T-helper 1 cell (primary cell): ENCODE measurements at places on chromosomes 4 and X.

DNA sequence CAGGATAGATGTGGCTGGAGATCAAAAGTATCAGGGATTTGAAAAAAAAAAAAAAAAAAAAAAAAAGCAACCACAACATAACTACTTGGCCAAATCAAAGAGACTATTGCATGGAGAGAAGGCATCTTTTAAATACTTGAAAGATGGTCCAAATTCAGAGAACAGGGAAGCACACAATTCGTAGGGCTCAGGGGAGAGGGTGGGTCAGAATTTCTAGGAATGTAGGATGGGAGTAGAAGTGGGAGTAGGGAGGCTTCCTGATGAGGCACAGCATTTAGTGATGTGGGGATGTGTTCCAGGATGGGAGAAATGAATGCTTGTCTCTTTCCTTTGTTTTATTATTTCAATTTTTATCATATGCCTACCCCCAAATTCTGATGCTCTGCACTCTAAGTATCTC lies 36.3 kb downstream of the RTL3 start:
- DNase-seq = no peak

DNA sequence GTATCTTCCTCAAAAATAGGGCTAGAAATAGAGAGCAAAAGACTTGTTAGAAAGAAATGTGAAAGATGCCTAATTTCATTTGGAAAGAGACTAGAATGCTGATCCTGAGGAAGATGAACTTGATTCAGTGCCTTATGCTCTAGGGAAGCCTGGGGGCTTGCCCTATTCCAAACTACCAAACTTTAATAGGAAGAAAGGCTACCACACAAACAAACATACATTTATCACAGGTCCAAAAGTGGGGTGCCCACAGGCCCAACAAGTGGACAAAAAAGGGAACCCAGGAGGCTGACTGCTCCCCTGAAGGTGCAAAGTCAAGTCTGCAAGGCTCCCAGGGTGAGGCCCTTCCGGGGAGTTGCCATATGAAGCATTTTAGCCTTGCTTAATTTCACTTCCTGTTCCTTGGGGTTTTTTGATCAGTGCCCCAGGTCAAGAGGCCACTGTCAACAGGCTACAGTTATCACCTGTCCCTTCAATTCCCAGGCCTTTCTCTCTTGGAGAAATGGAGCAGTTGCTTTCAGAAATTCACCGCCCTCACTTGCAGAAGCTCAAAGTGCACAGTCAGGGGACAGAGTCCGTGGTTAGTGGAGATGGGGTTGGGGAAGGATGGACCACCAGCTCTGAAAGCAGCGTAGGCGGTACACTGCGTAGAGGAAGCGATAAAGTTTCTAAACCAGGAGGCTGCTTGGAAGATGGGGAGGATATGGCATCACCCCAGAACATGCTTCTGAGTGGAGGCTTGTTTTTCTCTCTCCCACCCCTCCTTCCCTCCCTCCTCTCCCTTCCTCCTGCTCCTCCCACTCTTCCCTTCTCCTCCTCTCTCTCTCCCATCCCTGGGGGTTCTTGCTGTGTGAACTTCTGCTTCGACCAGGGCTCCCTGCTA lies 36.4 kb downstream of the TMEM154 start:
- DNase-seq = no peak

DNA sequence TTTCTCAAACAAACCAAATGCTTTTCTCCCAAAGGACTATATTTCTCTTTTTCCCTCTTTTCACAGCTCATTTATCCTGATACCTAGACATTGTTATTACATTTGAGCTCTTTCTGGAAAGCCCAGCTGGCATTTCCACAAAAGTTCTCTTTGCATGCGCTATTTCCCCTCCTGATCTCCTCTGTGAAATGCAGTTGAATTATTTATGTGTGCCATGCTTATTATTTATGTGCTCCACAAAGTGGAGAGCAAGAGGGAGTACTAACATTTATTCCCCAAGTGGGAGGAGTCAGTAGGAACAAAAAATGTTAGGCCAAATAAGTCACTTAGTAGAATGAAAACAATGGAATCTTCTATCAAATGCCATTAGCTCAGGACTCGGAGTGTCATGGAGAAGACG lies 626.6 kb upstream of the IGFBP7 start:
- DNase-seq = no peak

- DNase-seq = no peak
Measured at GRCh38 chr4:113637823-113638561, 123.5 kb downstream of the CAMK2D start.

DNA sequence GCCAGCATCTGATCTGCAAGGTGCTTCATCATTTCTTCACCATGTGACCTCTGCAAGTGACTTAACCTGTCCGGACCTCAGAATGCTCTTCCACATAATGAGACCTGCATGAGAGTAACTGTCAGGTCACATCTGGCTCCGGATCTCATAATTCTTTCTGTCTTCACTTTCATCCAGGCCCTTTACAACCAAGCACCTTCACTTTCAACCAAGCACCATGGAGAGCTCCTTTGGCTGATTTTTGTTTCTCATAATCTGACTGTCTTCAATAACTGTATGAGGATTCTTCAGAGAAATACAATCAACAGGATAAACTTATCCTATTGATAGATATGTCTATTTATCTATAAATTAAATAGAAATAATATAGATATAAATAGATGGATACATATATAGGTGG lies 148.1 kb downstream of the VCX3A start:
- DNase-seq = no peak

GRCh38 chr4:84673475-84674240 lies 90.7 kb downstream of the CDS1 start:
- no peak for DNase-seq

DNA sequence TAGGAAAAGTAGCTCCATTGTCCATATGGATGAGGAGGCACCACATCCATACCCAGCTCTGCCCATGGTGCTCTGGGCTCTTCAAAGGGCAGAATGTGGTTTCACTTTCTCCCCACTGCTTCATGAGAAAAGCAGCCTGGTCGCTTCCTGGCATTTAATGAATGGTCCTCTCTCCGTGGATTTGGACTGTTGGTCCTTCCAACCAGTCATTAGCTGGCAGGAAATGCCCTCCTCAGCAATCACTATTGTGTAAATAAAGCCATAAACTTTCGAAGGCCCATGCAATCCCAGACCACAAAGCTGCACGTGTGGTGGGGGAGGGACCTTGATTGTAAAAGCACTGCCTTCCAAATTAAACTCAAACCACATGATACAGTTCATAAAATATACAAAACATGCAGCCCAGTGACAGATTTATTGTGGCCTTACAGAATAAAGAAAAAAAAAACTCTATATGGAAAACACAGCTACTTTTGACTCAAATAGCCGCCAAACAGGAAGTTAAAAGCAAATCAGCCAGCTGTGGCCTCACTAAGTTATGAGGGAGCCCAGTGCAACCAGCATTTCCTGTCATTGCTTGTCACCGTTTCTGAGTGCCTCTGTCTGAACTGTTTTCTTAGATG lies 8.1 kb downstream of the MBNL3 start:
- peak; percentile 27 for DNase-seq

DNA sequence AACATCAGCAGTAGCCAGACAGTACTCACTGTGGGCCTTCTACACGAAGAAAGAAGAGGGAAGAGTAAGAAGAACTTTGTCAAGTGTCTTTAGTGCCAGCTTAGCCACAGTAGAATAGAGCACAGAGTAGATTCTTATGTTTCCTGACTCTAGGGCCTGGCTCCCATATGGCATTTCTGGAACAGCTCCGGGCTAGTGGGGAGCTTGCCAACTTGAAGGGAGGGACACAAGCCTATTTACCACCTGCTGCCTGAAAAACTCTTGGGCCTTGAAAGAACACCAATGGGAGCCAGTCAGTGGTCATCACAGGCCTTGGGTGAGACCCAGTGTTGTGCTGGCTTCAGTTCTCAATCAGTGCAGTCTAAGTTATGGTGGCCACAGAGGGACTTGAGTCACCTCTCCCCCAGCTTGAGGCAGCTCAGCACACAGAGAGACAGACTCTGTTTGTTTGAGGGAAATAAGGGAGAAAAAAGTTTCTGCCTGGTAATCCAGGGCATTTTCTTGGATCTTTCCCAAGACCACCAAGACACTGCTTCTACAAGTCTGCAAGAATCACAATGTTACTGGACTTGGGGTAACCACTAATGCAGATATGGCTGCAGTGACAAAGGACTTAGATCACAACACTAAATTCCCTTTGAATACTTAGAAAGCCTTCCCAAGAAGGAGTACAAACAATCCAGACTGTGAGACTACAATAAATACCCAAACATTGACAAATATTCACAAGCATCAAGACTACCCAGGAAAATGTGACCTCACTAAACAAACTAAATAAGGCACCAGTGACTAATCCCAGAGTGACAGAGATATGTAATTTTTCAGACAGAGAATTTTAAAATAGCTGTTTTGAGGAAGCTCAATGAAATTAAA lies 261.0 kb upstream of the NDST3 start:
- DNase-seq = no peak

GRCh38 chr4:164615964-164616363 lies 138.0 kb upstream of the SMIM31 start:
- DNase-seq = no peak

DNA sequence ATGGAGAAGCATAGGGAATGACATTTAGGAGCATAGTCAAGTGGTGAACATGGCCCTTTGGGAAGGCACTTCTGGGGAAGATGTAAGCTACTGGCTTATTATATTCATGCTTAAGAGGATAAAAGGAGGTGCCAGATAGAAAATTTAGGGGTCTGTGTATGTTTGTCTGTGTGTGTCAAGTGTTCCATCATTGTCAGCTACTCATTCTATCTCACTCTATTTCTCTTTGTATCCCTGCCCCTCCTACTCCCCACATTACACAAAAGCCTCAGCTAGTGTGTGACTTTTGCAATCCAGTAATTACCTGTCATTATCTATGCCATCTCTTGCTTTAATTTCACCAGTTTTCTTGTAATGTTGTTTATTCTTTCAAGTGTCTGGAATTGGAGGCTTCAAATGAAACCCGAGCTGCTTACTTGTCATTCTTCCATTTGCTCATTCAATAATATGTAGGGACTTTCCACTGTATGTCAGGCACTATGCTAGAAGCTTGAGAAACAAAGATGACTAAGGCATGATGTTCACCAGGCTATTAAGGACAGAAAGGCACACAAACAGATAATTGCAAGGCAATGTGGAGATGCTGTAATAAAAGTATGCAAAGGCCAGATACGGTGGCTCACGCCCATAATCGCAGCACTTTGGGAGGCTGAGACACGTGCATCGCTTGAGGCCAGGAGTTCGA lies 229.8 kb upstream of the TEX13C start:
- no peak for DNase-seq

DNA sequence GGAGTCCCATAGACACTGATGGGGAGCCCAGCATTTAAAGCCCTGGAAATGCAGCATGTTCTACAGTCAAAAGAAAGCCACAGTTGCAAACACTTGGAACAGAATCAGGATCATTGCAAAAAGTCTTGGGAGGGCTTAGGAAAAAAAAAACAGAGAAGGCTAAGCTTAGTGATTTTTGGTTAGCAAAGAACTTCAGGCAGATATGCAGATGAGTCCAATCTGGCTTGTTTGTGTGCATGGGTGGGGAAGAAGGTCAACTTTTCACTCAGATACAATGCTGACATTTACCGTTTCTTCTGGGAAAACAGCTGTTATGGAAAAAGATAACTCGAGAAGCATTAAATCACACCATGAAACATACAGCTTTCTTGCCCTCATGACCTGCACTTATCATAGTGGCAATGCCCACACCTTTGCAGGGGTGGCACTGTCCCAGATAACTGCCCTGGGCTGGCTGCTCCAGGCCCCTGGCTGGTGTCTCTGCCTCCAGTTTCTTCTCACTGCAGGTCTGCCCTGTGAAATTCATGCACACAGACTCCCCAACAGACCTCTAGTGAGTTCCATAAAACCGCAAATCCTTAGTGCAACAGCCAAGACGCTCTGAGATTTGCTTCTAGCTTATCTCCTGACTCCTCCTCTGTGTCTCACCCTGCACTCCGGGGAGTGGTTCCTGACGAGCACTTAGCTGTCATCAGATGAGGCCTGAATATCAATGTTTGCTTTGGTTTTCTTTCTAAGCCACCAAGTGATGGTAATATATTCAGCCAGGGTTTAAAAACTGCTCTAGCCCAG lies 99.2 kb downstream of the DRD5 start:
- DNase-seq = no peak

DNA sequence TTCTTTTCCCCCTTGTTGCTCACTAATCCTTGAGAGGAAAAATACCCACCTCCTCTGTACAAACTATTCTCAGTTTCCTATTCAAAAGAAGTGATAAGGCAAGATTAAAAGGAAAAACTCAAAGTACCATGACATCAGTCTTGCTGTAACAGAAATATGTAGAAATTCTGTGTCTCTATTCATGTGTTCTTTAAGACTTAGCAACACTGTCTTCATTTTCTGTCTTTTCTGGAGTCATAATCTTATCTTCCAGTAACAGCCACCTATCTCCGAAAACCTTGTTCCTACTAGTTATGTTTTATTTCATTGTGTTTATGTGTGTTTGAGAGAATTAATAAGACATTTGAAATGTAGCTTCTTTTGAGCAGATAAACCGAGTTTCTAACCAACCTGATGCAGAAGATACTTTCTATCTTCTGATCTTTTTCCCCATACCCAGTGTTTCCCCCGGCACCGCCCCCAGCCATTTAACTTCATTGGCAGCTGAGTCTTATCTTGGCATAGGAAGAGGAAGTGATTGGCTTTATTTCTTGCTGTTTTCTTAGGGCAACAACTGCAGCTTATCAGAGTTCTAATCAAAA lies 8.0 kb downstream of the FAM241A start:
- no peak for DNase-seq

- no peak for DNase-seq
Measured at GRCh38 chr4:169179609-169180521, 90.9 kb downstream of the SH3RF1 start.

GRCh38 chrX:13489454-13489853 lies 79.9 kb upstream of the EGFL6 start:
- no peak for DNase-seq

- DNase-seq = no peak
Measured at GRCh38 chrX:69362856-69363255, 141.3 kb upstream of the NALF2 start.

GRCh38 chrX:12950851-12951594 lies 23.9 kb upstream of the TMSB4X start:
- peak; percentile 65 for DNase-seq

- DNase-seq = no peak
Measured at GRCh38 chr4:145732001-145732815, 52.3 kb downstream of the C4orf51 start.

- no peak for DNase-seq
Measured at GRCh38 chr4:48554606-48555005, 64.6 kb downstream of the ZAR1 start.

DNA sequence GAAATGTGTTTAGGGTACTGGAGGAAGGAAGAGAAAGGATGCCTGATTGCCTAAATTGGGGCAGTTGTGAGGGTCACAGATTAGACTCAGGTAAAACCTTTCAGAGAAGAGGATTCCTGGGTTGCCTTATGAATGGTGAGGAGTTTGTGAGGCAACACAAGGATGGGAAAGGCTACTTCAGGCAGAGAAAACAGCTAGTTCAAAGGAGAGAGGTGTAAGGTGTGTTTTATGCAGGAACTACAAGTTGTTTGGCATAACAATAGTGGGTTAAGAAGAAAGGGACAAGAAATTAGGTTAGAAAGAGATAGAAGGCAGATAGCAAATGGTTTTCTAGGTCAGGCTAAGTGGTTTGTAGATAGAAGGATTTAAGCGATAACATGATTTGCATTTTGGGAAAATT lies 75.1 kb upstream of the PGRMC2 start:
- DNase-seq = no peak

- no peak for DNase-seq
Measured at GRCh38 chr4:53497487-53498244, 93.6 kb downstream of the LNX1 start.

GRCh38 chr4:190017357-190018200 lies 9.5 kb downstream of the FRG2 start:
- DNase-seq = no peak
